Suppressor macrophage treated with lipopolysaccharide for 4 hours (primary cell): ENCODE measurements at places on chromosomes 12 and 14.

GRCh38 chr12:64968989-64969819, 144.8 kb downstream of the TBC1D30 start:
- DNase-seq, result no peak

DNA sequence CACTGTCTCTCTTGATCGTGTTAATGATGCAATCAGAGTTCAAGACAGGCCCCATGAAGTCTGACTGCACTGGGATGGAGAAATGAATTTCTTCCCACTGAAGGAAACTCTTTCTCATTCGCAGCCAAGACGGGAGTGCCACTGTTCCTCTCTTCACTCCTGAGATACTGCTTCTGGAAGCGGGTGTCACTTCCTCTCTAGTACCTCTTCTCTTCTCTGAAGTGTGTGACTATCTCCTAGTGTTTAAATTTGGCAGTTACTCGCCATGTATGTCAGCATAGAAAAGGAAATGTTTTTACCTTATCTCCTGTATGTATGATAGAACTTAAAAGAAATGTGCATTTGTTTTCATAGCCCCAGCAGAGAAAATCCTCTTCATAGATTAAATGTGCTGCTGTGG, 215.2 kb downstream of the ANO6 start:
- DNase-seq, result peak; percentile 15

DNA sequence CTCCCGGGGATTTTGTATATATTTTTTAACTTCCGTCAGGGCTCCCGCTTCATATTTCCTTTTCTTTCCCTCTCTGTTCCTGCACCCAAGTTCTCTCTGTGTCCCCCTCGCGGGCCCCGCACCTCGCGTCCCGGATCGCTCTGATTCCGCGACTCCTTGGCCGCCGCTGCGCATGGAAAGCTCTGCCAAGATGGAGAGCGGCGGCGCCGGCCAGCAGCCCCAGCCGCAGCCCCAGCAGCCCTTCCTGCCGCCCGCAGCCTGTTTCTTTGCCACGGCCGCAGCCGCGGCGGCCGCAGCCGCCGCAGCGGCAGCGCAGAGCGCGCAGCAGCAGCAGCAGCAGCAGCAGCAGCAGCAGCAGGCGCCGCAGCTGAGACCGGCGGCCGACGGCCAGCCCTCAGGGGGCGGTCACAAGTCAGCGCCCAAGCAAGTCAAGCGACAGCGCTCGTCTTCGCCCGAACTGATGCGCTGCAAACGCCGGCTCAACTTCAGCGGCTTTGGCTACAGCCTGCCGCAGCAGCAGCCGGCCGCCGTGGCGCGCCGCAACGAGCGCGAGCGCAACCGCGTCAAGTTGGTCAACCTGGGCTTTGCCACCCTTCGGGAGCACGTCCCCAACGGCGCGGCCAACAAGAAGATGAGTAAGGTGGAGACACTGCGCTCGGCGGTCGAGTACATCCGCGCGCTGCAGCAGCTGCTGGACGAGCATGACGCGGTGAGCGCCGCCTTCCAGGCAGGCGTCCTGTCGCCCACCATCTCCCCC, 777 bp downstream of the ASCL1 start:
- DNase-seq, result no peak

DNA sequence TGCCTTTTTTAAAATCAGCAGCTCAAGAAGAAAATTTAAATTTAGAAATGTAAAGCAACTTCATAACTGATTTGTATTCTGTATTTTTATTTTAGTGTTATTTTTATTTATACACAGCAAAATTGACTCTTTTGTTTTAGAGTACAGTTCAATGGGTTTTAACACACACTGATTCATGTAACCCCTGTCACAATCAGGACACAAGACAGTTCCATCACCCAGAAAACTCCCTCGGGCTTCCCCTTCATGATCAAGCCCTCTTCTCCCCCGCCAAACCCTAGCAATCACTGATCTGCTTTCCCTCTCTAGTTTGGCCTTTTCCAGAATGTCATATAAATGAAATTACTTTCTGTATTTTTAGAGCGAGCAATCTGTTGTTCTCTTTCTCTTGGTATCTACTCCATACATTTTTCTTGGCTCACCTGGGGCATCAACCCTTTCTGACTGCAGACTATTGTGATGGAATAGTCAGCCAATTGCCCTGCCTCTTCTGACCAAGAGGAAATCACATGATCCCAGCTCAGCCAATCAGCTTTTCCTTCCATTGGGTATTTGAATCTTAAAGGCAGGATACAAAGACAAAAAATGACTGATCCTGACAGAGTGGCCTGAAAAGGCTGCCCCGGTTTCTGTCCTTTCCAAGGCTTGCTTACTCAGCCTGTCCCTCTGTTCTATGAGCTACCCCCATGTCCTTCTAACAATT, 5.3 kb downstream of the SLC5A8 start:
- DNase-seq, result peak; percentile 21

GRCh38 chr14:39665075-39665475, 232.8 kb upstream of the FBXO33 start:
- DNase-seq, result no peak

DNA sequence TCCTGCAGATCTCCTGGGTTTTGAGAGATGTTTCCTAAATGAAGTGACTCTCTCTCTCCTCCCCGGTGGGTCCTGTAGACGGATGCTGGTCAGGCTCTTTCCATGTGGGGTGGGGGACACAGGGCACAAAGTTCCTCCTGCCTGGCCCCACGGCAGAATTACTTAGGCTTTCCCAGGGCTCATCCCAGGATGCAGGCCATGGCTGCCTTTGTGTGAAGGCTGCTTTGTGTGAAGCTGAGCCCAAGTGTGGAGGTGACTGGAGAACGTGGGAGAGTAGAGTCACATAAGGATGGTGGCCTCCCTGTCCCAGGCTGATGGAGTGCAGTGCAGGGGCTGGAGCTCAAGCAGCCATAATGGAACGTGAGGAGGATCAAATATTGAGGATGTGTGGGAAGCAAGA, 200.2 kb downstream of the ADGRD1 start:
- DNase-seq, result no peak

DNA sequence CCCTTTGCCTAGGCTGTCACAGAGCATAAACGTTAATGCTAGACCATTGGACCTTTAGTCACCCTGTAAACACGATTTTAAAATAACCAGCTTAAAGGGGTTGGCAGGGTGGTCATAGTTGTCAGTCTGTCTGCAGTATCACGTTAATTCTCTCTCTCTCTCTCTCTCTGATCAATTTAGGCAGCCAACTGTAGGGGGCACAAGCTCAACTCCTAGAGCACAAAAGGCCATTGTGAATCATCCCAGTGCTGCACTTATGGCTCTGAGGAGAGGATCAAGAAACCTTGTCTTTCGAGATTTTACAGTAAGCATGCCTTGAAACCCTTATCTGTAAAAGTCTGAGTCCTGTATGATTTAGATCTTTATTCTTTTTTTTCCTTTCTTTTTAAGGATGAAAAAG, 97.1 kb downstream of the SCAF11 start:
- no peak for DNase-seq

DNA sequence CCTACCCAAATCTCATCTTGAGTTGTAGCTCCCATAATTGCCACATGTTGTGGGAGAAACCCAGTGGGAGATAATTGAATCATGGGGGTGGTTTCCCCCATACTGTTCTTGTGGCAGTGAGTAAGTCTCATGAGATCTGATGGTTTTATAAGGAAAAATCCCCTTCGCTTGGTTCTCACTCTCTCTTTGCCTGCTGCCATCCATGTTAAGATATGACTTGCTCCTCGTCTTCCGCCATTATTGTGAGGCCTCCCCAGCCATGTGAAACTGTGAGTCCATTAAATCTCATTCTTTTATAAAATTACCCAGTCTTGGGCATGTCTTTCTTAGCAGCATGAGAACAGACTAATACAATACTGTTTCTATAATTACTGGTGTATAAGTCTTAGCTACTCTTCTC, 6.5 kb upstream of the BCAT1 start:
- peak; percentile 69 for DNase-seq

GRCh38 chr12:47742253-47742825, 16.3 kb downstream of the RAPGEF3 start:
- peak; percentile 47 for DNase-seq

GRCh38 chr12:96401076-96401871, 1.0 kb upstream of the CDK17 start:
- peak; percentile 82 for DNase-seq

GRCh38 chr12:111238075-111238734, 130.7 kb downstream of the PHETA1 start:
- no peak for DNase-seq

GRCh38 chr12:84036912-84037311, 875.7 kb downstream of the SLC6A15 start:
- DNase-seq, result no peak

DNA sequence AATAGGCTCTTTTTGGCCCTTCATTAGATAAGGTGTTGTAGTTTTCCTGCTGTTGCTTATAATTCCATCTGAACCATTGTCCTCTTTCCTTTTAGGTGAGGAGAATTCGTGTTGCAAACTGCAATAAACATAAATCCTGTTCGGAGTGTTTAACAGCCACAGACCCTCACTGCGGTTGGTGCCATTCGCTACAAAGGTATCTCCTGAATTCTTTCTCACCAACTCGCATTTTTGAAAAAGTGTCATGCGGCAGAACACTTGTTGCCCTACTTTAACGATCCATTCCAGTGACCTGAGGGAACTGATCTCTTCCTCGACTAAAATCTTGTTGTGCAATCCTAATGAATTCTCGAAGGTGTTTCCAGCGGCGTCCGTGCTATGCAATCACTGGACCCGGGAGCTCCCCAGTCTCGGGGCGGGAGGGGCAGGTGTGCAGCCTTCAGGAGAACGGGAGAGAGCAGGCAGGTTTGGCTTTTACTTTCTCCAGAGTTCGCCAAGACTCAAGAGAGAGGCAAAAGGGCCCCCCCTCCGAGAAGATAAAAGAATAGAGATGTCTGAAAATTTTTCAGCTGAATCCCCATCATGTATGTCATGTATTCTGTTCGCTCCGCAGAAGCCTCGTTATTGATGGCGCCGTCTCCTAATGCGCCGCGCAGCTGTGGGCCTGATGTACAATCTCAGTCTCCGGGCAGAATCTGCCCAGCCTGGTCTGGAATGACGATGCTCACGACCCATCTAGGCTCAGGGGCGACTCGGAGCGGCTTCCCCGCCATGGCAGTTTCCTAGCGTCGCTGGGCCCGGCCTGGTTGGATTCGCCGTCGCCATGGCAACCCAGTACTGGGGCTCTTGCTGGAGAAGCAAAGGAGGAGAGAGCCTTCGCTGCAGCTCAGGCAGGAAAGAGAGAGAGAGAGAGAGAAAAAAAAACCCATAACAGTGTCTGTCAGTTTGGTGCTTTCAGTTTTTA, 38.2 kb downstream of the PLXNC1 start:
- no peak for DNase-seq

DNA sequence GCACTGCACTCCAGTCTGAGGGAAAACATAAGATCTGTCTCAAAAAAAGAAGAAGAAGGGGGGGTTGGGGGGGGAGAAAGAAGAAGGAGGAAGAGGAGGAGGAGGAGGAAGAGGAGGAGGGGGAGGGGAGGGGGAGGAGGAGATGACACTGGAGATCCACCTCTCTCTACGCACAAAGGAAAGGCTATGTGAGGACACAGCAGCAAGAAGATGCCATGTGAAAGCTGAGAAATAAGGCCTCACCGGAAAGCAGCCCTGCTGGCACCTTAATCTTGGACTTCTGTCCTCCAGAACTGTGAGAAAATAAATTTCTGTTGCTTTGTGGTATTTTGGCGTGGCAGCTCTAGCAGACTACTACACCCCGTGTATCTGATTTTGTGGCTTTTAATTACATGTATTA, 477.9 kb downstream of the MED13L start:
- no peak for DNase-seq

GRCh38 chr14:76717508-76718290, 43.6 kb upstream of the VASH1 start:
- DNase-seq, result no peak

- DNase-seq, result no peak
These were observed 20.4 kb upstream of the LRTM2 start for GRCh38 chr12:1799882-1800400.

GRCh38 chr12:78331753-78332152, 501.1 kb downstream of the NAV3 start:
- DNase-seq, result no peak
